Ascending aorta (tissue), 2 donors: ENCODE measurements at places on chromosomes 7 and 10. TPM values are rescaled to one million over a fixed set of nuclear protein-coding genes. Genes with fewer than 3 reads are reported as not detected.

GRCh38 chr7:2404714-2405119 is 1.3 kb downstream of the CHST12 start:
- DNase-seq: no peak
- H3K36me3 ChIP-seq: no peaks in the 10 kb centered on the region
- peak overlapping the region; percentile 99 for H3K4me3 ChIP-seq
- no peaks in the 10 kb centered on the region for H3K27me3 ChIP-seq

DNA sequence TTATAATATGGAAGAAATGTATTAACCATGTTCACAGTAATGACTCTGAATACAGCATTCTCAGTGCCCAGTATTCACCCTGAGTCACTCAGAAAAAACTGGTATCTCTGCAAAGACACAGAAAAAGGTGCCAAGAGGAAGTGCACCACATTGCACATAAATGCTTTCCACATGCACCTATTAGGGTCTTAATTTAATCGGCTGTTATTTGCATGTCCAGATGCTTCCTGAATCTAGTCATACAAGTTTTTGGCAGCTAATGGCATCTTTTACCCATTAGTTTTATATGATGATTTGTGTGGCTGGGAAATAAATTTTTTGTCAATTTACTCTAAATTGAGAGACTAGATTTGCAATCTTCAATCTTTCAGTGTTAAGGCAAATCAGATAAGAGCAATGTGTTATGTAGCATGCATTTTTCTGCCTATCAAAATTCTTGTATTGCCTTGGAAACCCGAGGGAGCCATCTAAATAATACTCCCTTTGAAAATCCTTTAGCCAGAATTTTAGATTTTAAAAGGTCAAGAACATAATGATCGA is 58.2 kb downstream of the ZNF680 start:
- H3K4me3 ChIP-seq: no peak overlapping the region
- H3K27me3 ChIP-seq: no peaks in the 10 kb centered on the region
- H3K36me3 ChIP-seq: peaks cover 27% of the 10 kb centered on the region
- no peaks in the 10 kb centered on the region for H3K4me1 ChIP-seq
- no peak overlapping the region for H3K27ac ChIP-seq

CDH23 gene
- total RNA-seq: 40.9 TPM

DNA sequence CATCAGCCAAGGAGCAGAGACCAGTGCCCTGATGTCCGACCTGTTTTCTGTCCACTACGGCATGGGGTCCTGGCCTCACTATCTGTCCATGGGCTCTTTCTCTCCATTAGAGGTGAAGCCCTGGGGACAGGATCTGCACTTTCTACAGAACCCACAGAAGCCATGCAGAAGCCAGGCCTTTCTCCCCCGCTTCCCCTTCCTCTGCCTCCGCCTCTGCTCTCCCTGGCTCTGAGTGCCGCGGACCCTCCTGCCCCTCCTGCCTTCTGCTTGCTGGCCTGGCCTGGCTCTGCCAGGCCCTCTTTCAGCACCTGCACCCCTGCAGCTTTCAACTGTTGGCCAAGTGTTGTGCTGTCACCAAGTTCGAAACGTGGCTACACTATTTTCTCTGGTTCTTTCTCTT is 439.8 kb upstream of the ZMIZ1 start:
- H3K36me3 ChIP-seq: no peaks in the 10 kb centered on the region
- H3K4me1 ChIP-seq: no peaks in the 10 kb centered on the region
- H3K27me3 ChIP-seq: no peaks in the 10 kb centered on the region
- peak; percentile 53 for DNase-seq

ASZ1 gene
- total RNA-seq: not detected

GRCh38 chr10:61588770-61589211 is 73.9 kb upstream of the CABCOCO1 start:
- H3K27me3 ChIP-seq: no peaks in the 10 kb centered on the region
- no peaks in the 10 kb centered on the region for H3K4me1 ChIP-seq
- H3K4me3 ChIP-seq: no peak overlapping the region
- DNase-seq: no peak
- H3K27ac ChIP-seq: no peak overlapping the region

DNA sequence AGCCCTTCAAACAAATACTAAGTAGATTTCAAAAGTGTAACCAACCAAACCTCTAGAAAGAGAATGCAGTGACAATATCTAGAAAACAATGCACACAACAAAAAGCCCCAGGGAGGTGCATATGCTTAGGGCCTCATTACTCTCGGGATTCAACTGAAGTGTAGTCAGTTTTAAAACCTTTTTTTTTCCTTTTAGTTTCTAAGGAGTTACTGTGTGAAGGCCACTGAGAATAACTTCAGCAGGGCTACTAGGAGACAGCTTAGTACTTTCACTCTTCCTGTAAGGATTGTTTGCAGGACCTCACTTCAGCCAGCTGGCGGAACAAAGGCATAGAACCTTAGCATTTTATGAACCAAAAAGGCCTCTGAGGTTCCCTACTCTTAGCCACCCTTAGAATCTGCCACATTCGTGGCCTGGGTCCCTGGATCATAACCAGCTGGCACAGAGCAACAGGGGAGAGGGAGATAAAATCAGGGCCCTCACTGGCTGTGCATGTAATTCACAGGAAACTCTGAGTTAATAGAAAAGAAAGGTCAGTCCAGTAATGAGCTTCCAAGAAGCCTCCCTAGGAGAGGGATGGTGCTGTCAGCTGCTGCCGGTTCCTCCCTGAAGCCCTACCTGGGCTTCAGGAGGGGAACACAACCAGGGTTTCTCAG is 3.6 kb downstream of the VOPP1 start:
- H3K36me3 ChIP-seq: no peaks in the 10 kb centered on the region
- no peak overlapping the region for H3K4me3 ChIP-seq
- peaks cover 37% of the 10 kb centered on the region for H3K4me1 ChIP-seq
- no peak for DNase-seq
- peak overlapping the region; percentile 62 for H3K27ac ChIP-seq

- DNase-seq: no peak
- no peaks in the 10 kb centered on the region for H3K27me3 ChIP-seq
- H3K4me1 ChIP-seq: no peaks in the 10 kb centered on the region
- H3K4me3 ChIP-seq: no peak overlapping the region
- no peak overlapping the region for H3K27ac ChIP-seq
These were observed 13.0 kb upstream of the CALU start for GRCh38 chr7:128726059-128726736.

GRCh38 chr7:14071045-14071444 is 81.6 kb upstream of the ETV1 start:
- DNase-seq: no peak
- no peak overlapping the region for H3K4me3 ChIP-seq
- no peaks in the 10 kb centered on the region for H3K27me3 ChIP-seq
- no peak overlapping the region for H3K27ac ChIP-seq
